ENCODE measurements at places on chromosomes 6 and 20.

DNA sequence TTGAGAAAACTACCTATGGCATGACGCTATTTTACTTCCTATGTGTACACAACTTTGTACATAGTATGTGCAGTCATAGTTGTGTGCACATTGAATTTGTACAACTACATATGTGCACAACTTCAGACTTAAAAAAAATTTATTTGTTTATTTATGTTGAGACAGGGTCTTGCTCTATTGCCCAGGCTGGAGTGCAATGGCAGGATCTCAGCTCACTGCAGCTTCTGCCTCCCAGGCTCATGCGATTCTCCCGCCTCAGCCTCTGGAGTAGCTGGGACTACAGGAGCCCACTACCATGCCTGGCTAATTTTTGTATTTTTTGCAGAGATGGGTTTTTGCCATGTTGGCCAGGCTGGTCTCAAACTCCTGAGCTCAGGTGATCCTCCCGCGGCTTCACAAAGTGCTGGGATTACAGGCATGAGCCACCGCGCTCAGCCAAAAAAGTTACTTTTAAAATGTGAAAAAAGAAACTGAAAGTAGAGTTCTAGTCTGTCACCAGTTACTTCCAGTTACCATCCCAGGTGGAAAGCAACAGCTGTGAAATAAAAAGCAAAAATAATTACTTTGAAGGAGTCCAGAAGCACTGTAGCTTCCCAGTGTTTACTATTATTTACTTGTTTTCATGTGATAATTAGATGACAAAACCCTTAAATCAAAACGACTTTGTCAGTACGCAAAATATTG is 1.7 kb upstream of the ZKSCAN8 start:
- no peak for DNase-seq

DNA sequence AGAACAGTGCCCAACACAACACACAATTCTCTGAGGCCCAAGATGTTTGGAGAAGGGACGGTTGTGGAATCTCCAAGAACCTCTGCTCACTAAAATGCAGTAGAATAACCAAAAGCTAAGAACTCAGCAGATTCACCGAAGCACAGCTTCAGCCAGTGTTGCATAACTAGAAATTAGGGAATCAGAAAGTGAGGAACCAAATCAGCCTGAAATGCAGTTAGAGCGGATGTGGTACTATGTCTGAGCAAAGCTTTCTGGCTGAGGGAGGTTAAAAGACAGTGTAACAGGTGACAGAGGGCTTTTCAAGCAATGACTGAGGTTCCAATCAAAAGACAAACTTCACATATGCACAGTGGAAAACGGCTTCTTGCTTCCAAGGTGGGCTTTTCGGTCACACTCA is 197.9 kb upstream of the KCNK16 start:
- peak; percentile 2 for DNase-seq

DNA sequence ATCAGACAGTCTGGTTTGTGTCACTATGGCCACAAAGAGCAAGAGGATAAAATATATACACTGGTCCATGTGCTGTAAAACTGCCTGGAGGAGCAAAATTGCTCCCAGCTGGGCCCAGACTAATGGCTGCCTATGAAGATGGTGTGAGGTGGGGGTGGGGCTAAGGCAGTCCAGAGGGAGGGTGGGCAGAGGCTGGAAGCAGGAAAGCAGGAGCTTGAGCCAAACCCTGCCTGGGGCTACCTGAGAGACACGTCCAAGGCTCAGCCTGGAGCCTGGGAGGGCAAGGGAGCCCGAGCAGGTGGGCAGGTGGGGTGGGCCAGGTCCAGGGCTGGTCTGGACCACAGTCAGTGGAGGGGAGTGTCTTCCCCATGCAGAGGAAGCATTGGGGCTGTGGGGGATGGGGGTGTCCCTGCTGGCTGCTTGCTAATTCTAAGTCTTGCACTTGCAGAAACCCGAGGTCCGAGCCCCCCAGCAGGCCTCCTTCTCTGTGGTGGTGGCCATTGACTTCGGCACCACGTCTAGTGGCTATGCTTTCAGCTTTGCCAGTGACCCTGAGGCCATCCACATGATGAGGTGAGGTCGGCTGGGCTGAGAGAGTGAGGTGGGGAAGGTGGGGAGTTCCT is 9.5 kb downstream of the HSPA12B start:
- DNase-seq: no peak

- no peak for DNase-seq
These were observed 12.1 kb upstream of the PDE10A start for GRCh38 chr6:165675120-165675519.

GRCh38 chr6:115972679-115973078 is 88.0 kb downstream of the FRK start:
- no peak for DNase-seq

DNA sequence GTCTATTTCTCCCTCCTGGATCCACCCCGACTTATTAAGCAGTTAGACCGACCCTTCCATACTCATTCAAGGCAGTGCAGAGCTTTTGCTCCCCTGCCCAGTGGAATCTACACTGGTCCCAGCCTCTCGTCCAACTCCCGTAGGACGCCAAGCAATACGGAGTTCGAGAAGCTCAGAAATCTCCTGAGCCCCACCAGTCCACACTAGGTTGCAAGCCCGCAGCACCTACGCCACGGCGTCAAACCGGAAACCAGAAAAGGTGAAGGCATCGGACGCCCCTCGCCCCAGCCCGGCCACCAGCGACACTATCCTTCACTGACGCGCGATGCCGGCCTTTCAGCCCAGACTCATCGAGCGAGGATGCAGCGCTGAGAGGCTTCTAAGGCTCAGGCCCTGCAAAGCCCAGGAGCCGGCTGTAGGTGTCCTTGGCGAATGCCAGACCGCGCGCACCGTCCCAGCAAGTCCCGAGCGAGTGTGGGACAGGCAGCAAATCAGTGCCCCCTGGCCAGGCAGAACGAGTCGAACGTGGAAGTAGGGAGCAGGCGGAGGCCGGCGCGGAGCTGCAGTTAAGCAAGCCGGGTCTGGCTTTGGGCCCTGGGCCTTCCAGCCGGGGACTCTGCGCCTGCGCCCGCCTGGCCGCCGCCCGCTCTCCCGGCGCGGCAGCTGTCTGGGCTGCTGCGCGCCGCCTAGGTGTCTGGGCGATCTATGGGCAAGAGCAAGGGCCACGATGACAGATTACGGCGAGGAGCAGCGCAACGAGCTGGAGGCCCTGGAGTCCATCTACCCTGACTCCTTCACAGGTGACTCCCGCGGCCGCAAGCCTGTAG is at the start of gene RWDD1:
TSS of gene RWDD1 (plus strand) at position 649 of the 827 bp plus-strand sequence. CDS start at position 728, 79 bp downstream.
- peak; percentile 100 for DNase-seq

- no peak for DNase-seq
These were observed 512 bp downstream of the TTBK1 start for GRCh38 chr6:43243664-43244321.

DNA sequence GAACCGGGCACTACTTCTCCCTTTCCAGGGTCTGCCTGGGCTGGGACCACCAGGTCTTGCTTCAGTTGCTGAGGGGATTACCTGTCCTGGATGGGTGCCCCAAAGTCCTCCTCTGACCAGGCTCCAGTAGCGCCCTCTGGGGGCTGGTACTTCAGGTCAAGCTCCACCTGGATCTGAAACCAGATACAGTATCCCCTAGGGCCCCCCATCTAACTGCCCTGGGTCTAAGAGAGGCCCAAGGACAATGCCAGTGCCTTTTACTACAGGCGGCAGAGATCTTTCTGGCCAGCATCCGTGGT is 11.2 kb upstream of the SPAG4 start:
- DNase-seq: no peak

GRCh38 chr6:11094411-11094851 is 797 bp downstream of the SMIM13 start:
- DNase-seq: no peak

DNA sequence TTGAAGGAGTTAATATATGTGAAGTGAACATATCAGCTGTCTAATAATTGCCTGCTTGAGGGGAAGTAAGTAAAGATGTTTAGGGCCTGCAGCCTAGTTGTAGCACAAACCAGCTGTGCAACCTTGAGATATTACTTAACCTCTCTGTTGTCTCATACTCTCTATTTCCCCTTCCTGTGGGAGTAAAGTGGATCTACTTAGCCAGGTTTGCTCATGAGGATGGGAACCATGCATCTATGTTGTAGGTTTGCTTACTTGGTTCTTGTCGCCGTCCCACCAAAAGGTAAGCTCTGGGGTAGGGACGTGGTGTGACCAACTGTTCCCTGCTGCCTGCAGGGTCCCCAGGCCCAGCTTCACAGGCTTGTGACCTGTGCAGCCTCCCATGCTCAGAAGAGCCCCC is 362.7 kb upstream of the SULF2 start:
- DNase-seq: no peak

- DNase-seq: no peak
These were observed 642.5 kb upstream of the MMS22L start for GRCh38 chr6:97925504-97925903.

GRCh38 chr6:56889492-56889891 is 65.4 kb upstream of the BEND6 start:
- DNase-seq: no peak

DNA sequence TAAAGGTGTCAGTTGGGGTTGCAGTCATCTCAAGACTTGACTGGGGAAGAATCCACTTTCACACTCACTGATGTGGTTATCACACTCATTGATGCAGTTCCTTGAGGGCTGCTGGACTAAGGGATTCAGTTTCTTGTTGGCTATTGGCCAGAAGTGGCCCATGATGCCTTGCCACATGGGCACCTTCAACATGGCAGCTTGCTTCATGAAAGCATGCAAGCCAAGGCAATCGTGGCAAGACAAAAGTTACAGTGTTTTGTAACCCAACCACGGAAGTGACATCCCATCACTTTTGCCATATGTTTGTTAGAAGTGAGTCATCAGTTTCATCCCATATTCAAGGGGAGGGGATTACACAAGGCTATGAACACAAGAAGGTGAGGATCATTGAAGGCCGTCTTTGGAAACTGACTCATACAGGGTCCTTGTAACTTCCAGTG is 3.8 kb upstream of the RANBP9 start:
- DNase-seq: peak; percentile 81

GRCh38 chr6:20632696-20633095 is 98.4 kb downstream of the CDKAL1 start:
- DNase-seq: no peak

DNA sequence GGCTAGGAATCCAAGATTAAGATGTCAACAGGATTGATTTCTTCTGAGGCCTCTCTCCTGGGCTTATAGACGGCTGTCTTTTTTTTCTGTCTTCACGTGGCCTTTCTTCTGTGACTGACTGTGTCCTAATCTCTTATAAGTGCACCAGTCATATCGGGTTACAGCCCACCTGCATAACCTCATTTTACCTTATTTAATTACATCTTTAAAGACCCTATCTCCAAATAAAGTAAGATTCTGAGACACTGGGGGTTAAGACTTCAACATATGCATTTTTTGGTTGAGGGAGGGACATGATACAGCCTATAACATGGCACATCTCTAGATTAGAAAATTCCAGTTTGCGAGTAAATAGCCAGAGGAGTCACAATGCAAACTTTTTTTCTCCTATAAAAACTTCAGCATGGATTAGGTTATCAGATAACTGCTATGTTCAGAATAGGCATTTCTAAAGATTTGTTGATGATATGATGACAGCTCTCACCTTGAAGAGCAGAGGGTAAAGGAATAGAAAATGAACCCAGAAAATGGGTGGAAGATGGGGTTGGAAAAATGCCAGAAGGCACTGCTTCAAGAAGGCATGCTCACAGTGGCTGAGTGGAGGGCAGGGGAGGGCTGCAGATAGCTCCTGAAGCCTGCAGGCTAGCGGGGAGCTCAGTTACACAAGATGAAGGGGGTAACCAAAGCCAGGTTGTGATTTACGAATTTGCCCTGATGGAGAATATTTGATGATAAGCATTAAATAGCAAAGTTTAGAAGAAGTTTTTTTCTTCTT is 8.7 kb upstream of the PDE7B start:
- no peak for DNase-seq

DNA sequence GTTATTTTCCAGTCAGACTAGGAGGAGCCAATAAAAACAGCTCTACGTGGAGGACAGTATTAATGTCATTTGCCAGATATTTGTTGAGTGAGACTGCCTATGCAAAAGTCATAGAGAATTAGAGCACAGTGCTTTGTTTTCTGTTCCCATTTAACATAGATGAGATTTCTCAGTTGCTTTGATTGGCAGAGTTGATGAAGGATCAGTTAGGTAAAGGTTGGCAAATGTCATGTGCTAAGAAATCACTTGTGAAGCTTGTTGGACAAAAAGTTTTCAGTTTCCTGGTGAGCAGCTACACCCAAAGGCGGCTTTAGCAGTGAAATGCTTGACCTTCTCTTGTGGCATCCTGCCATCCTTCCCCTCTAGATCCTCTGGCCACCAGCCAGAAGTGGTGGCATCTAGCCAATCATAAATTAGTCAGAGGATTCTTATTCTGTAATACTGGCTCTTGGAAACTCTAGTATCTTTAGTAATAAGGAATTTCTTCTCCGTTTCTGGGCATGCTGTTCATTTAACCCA is 37.0 kb downstream of the BCKDHB start:
- DNase-seq: no peak

DNA sequence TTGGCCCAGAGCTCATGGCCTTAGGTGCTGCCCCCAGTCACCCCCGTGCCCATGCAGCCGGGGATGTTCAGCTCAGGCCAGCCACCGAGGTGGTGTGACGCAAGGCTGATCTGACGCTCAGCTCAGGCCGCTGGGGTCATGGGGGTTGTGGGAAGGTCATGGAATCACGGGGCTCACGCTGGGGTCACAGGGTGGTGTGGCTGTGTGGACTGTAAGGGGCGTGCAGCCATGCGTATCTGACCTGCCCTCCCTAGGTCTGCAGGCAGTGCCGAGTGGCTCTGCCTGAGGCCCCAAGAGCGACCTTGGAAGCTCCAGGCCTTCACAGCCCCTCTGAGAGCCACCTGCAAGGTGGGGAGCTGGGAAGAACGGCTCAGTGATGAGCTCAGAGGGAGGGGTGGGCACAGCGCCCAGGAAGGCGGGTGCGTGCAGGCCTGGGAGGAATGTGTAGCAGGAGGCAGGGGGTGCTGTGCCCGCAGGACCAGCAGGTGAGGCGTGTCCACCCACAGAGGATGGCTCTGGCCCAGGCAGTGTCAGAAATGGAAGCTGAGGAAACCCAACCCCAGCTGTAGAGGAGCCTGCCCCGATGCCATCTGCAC is 27.8 kb downstream of the CHRNA4 start:
- DNase-seq: no peak

DNA sequence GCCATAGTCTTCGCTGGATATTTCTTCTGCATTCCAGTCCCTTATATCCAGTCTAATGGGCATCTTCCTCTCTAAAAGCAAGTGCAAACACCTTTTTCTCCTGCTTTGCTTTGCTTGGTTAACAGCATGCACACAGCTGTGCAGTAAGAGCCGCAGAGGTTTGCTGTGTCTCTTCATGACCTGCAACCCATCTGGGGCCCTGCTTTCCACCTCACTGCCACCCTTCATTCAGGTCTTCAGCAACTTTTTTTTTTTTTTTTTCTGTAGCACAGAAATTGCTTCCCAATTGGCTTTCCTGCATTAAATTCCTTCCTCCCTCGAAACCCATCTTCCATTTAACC is 14.4 kb downstream of the NEDD9 start:
- DNase-seq: no peak

All from HL-60 (cell line).